CD4-positive, alpha-beta T cell treated with Interleukin-17A for 1 hour (primary cell): ENCODE measurements at places on chromosomes 7 and 10.

DNA sequence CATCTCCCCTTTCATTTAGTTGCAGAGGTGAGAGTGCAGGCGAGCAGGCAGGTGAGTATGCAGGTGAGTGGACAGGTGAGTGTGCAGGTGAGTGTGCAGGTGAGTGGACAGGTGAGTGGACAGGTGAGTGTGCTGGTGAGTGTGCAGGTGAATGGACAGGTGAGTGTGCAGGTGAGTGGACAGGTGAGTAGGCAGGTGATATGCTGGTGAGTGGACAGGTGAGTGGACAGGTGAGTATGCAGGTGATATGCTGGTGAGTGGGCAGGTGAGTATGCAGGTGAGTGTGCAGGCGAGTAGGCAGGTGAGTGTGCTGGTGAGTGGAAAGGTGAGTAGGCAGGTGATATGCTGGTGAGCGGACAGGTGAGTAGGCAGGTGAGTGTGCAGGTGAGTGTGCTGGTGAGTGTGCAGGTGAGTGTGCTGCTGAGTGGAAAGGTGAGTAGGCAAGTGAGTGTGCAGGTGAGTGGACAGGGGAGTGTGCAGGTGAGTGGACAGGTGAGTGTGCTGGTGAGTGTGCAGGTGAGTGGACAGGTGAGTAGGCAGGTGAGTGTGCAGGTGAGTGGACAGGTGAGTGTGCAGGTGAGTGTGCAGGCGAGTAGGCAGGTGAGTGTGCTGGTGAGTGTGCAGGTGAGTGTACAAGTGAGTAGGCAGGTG, 165.6 kb downstream of the ADARB2 start:
- no peak for DNase-seq

DNA sequence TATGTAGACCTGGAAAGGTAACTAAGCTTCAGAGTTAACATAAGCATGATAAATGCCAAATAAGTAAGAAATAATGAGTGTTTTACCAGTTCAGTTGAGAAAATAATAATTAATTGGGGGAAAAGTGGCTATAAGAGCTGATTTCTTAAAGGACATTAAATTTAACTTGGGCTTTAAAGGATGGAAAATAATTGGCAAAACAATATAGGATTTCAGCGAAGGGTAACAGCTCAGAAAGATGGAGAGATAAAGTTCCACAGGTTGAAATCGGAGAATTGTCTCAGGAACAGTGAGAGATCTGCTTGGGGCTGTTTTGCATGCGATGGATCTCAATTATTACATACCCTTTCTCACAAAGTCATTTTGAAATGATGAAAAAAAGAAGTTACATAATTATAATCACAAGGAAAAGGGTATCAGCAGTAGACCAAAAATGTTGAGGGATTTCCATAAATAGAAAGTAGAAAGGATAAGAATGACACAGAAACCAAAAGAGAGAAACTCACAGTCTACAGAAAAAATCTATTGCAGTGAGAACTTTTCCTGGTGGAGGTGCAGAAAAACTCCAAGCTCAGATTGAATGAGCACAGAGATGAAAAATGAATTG, 40.1 kb upstream of the ITGB8 start:
- no peak for DNase-seq

DNA sequence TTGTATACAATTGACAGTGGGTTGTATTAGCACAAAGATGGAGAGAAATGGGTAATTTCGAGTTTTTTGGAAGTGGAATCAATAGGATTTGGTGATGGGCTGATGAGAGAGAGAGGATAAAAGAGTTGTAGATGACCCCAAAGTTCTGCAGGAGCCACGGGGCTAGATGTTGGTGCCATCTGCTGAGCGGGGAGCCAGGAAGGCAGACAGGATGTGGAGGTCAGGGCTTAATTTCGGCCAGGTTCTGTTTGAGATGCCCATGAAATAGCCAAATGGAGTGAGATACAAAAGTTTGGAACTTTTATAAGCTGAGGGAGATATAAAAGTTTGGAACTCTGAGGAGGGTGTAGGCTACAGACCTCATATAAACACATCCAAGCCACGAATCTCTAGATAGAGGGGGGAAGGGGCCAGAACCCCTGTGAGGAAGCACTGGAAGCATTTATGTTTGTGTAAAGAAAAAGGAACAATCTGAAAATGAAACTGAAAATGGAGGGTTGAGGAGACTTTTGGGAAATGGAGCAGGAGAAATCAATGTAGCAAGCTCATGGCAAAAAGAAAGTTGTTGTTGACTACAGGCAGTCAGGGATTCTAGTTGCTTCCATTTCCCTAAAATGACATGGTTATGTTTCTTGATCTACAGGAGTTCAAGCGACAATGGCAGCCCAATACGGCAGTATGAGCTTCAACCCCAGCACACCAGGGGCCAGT, 2.2 kb downstream of the GIMAP4 start:
- DNase-seq = peak; percentile 27

- DNase-seq = peak; percentile 13
Observed at GRCh38 chr10:6958254-6958653, 378.2 kb upstream of the PRKCQ start.

DNA sequence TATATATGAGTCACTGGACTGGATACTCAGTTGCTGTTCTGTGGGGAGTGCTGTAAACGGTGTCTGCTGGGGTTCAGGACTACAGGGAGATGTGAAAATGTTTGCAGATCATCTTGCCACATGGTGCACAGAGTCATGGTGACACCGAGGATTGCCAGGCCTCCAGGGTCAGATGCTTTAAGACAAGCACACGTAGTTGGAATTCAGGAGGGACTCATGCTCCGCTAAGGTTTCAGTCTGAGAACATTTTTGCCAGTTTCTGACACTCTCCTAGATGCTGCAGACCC, 211.3 kb downstream of the CXCL12 start:
- DNase-seq = no peak

GRCh38 chr10:43801140-43801539, 152.5 kb upstream of the ZNF32 start:
- no peak for DNase-seq

DNA sequence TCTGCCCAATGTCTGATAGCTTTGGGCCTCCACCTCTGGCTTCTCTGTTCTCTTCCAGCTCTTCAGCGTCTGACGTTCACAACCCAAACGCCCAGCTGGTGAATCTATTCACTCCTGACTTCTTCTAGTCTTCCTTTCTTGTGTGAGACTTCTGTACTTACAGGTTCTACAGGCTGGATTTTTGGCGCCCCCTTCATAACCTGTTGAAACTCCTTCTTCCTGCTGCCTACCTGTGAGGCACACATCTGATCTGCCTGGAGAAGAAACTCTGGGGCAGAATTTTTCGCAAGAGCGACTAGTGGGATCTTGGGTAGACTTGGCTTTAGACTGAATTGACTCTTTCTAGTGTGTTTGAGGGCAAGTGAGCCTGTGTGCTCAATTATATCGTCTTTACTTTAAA, 249.3 kb downstream of the REEP3 start:
- no peak for DNase-seq

- no peak for DNase-seq
Observed at GRCh38 chr7:44415510-44415909, 74.9 kb downstream of the NUDCD3 start.

DNA sequence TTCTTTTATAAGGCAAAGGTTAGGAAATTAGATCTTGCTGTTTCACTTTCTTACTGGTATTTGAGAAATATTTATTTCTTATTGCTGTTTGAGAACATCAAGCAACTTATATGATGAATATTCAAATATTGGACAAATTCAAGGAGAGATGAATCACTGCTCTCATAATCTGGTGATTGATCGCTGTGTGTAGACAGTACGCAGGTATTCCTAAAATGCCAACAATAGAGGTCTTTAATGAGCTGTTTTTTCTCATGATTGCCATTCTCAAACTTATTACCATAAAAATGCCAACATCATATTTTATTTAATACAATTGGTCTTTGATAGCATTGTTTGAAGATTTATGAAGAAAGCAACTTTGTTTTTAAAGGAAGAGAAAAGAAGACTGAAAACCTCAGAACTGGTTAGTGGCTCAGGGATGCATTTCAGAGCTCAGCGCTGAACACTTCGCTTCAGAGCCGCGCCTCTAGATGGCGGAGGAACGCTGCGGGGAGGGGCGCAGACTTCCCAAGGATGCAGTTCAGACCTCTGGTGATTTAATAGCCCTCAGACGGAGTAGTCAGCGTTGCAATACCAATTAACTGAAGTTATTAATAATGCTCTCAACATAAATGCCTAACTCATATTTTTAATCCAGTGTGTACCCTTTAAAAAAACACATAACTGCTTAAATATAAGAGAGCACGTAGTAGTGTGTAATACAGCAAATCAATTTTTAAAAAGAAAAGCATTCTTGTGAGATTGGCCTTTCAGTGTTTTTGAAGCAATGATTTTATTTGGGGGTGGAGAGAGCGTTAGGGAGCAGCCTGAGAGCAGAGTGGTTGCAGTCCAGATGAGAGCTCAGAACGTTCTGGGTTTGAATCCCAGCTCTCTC, 38.5 kb upstream of the STEAP4 start:
- DNase-seq = no peak

DNA sequence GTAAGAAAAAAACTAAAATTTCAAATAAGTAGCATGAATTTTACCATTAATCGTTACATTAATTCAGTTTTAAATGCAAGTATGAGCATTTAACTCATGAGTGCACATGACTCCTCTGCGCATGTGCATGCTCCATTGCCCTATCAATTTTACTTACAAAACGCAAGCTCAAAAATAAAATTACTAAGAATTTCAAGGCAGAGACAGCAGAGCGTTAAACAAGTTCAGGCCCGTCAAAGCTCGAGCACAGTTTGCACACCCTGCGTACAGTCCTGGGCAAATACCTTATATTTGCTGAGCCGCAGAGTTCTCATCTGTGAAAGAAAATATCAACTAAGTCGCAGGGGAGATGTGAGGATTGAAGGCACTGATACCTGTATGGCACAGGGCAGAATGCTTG, 373.6 kb downstream of the BBS9 start:
- no peak for DNase-seq

DNA sequence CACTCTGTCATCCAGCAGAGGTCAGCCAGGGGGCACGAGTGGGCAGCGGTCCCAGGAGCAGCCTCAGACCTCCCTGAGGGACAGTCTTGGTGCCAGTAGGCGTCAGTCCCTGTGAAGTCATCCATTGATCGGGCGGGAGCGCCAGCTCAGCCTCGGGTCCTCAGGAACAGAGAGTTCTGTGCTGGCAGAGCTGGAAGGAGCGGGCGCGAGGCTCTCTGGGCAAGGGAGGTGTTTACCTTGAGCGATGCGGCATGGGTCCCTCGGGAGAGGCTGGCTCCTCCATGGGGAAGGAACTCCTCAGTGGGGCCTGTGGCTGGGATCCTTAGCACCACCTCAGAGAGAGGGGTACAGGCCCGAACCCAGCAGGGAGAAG, 101.1 kb upstream of the PPIF start:
- DNase-seq = no peak

DNA sequence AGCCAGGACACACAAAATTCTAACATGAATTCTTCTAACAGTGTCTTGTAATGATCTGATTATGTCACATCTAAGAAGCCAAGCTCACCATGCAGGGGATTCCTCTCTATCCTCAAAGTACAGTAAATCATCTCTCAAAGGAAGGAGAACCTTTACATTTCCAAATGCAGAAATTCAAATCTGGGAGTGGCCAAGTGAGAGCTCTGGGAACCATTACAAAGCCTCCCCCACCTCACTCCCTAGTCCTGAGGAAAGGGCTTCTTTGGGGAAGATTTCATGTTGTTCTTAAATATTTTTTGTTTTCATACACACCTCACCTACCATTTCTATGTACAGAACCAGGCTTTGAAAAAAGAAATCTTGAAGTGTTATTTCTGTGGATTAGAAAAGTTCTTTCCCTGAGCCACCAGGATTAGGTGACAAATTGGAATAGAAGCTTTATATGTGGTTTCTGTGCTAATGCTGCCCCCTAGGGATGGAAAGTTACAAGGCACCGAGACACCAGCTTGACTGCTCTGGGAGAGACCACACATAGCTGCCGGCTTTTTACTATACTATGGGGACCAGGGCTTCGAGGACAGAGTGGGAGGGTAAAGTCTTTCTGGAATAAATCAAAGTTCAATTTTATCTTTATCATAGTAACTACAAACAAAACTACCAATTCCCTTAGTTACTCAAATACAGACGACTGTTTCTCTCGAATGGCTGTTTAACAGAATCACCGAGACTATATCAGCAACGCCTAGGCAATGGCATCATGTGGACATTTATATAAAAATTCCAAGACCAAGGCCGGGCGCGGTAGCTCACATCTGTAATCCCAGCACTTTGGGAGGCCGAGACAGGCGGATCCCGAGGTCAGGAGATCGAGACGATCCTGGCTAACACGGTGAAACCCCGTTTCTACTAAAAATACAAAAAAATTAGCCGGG, 116.1 kb downstream of the RNF216 start:
- peak; percentile 80 for DNase-seq

DNA sequence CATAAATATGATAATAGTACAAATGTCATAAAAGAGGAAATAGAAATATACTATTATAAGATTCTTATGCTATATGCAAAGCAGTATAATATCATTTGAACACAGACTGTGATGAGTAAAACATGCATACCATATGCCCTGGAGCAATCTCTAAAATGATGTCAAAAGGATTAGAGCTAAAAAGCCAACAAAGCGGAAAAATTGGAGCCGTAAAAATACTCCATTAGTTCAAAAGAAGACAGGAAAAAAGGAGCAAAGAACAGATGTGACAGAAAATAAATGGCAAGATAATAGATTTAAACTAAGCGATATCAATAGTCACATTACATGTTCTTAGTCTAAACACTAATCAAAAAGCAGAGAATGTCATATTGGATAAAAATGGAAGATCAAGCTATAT, 191.0 kb upstream of the PLPP4 start:
- no peak for DNase-seq

- no peak for DNase-seq
Observed at GRCh38 chr10:96313344-96313743, 9.1 kb downstream of the DNTT start.

DNA sequence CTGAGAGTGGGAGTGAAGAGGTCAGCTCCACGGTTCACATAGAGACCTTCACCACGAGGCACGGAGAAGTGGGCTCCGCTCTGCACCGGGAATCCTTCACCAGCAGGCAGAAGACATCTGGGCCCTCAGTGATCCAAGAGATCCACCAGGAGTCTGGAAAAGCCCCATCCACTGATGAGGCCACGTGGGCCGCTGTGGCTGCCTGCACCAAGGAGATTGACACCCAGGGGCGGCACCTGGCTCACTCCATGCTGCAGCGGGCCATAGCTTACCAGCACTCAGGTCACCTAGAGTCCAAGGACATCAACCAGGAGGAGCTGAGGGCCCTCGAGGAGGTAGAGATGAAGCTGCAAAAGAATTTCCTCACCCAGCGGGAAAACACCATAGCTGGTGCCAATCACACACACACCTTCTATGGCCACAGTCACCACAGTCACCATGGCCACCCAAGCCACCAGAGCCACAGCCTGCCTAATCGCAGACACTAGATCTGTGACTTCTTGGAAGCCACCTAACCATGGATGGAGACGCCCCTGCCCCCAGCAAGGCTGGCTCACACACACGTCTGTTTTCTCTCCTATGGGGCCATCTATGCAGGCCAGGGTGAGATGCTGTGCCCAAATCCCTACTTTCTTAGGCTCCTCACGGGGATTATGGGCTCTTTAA, 694 bp downstream of the C10orf62 start:
- DNase-seq = peak; percentile 12
